ENCODE measurements at places on chromosomes 6 and 20.

DNA sequence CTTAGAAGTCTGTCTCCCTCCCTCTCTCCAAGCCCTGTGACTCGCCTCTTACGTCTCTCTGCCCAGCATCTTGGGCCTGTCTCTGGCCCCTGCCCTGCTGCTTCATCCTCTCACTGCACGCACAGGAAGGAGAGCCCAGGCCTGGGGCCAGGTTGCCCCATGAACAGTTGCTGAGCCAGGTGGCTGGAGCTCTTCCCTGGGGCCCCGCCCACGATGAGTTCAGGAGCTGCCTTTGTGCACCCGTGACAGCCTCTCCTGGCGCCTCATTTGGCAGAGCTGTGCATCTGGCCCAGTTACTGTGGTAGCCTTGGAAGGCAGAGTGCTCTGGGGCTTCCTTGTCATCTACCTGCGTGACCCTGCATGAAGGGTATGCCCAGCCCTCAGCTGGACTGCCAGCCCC, 44.5 kb downstream of the SLC52A3 start:
- DNase-seq: no peak

GRCh38 chr6:10676403-10676802, 18.0 kb downstream of the C6orf52 start:
- no peak for DNase-seq

GRCh38 chr20:32418376-32418775, 60.2 kb downstream of the ASXL1 start:
- no peak for DNase-seq

DNA sequence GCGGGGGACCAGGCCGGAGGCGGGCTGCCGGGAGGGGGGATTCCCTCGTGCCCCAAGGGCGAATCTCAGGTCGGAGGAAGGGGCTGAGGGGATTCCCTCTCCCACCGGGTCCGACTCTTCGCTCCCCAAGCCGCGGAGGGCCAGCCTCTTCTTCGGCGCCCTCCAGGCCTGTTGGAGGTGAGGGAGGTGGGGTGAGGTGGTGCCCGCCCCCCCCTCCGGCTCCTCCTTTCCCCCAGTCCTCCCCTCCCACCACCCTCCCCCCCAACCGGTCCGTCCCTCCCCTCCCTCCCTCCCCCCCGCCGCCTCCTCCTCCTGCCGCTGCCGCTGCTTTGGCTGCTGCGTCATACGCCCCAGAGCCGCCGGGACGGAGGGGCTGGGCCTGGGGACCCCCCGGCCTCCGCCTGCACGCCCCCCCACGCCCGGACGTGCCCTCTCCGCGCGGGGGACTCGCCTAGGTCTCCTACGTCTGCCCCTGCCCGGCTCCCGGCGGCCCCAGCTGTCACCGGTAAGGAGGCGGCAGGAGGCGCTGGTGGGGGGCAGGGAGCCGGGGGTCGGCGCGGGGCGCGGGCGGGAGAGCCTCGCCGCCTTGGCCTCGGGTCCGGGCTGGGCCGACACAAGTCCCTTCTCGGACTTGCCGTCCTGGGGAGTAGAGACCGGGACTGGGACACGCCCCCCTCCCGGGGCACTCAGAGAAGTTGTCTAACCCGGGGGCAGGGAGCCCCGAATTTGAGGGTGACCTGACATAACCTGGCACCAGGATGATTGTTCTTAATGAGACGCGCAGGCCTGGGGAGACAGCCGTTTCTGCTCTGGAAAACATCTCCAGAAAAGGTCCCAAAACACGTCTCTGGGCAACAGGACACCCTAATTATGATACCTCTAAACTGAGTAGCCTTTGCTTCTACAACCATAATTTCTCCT, at the start of gene PHF1:
TSS of gene PHF1 (plus strand) at position 304 of the 921 bp plus-strand sequence. CDS start 1,250 bp downstream, outside the sequence.
- DNase-seq: no peak

DNA sequence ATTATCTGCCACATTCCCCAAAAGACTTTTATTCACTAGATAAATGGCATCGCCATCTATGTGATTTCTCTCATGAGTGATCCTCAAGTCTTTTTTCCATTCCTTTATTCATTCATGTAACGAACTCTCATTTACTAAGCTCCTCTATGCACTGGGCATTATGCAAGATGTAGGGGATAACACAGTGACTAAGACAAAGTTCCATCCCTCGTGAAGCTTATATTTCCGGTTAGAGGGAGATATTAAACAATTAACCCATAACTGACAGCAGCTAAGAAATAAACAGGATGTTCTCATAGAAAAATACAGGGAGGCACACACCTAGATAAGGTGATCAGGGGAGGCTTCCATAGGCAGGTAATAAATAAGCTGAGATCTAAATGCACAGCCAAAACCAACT, 17.2 kb upstream of the PREX1 start:
- no peak for DNase-seq

GRCh38 chr6:137937834-137938233, 70.8 kb downstream of the TNFAIP3 start:
- no peak for DNase-seq

DNA sequence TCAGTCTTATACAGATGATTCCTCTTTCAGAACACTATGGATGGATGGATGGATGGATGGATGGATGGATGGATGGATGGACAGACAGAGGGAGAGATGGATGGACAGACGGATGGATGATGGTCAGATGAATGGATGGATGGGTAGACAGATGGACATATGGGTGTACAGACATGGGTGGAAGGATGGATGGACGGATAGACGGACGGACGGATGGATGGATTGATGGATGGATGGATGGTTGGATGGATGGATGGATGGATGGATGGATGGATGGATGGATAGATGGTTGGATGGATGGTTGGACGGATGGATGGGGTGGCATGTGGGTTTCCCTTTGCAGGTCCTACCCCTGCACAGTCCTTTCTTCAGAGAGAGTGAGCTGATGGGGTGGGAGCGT, 320.7 kb downstream of the CDH4 start:
- no peak for DNase-seq

- no peak for DNase-seq
These were observed 34.1 kb upstream of the TBC1D7 start for GRCh38 chr6:13362412-13362811.

DNA sequence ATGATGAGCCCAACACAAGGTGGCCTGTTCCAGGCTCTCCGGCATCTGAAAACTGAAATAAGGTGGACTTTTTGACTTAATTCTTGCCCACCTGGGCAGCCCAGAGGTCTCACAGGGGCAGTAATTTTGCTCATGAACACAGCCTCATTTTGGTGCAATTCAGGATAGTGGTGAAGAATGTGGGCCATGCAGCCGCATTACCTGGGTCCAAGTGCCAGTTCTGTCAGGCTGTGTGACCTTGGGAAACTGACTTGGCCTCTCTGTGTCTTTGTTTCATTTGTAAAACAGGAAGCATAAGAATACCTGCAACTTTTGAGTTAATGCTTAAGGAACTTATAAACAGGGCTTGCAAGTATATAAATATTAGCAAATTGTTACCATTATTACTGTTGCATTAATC, 5.6 kb downstream of the PREX1 start:
- DNase-seq: no peak

DNA sequence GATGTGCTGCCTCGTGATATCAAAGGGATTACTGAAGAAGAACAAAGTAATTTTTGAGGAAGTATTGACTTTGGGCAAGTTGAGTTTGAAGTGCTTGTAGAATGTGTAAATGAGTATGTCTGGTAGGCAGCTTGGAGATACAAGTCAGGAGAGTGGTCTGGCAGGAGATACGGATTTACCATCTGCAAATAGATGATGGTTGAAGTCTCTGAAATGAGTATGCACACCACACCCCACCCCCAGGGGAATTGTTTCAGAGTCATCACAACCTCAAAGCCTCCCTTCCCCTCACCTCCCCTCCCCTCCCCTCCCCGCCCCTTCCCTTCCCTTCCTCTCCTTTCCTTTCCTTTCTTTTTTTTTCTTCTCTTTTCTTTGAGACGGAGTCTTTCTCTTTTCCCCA, 16.4 kb upstream of the MCUR1 start:
- no peak for DNase-seq

DNA sequence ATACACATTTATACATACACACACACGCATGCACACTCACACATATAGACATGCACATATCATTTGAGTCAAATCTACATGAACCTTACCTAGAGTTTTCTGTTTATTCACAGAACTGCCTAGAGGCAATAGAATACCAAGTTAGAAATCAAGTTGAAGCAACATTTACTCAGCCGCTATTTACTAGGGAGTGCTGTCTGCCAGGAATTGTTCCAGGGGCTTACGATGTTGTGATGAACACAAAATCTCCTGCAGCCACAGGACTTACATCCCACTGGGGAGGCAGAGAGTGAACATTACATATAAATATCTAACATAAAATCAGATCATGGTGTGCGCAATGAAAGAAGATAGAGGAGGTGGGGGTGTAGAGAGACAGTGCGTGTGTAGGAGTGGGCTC, 80.4 kb downstream of the GCLC start:
- DNase-seq: no peak

- DNase-seq: no peak
These were observed at the start of gene COX4I2 for GRCh38 chr20:31637660-31638059. Gene COX4I2 (plus strand): TSS chr20:31637912. CDS start chr20:31639018, 1,106 bp downstream.

GRCh38 chr20:3980260-3981131, 34.9 kb downstream of the RNF24 start:
- peak; percentile 69 for DNase-seq

GRCh38 chr20:2846698-2847097, 6.2 kb downstream of the VPS16 start:
- no peak for DNase-seq
